ENCODE measurements at places on chromosomes 2 and 18.

- H3K4me3 ChIP-seq = no peak overlapping the region
- DNase-seq = no peak
- no peak overlapping the region for H3K27ac ChIP-seq
Observed at GRCh38 chr18:29154758-29155725, 978.1 kb upstream of the CDH2 start.

DNA sequence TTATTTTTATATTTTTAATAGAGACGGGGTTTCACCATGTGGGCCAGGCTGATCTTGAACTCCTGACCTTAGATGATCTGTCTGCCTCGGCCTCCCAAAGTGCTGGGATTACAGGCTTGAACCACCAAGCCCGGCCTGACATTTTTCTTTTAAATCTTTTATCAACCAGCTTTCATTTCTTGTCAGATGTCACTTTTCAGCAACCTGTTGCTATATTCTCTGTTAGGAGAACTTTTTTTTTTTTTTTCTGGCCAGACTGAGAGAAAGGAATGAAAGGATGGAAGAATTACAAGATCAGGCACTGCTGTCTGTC is 146.3 kb downstream of the TGIF1 start:
- H3K4me1 ChIP-seq = peaks cover 48% of the 10 kb centered on the region
- H3K36me3 ChIP-seq = no peaks in the 10 kb centered on the region
- DNase-seq = no peak
- H3K27ac ChIP-seq = no peak overlapping the region
- no peaks in the 10 kb centered on the region for H3K27me3 ChIP-seq

DNA sequence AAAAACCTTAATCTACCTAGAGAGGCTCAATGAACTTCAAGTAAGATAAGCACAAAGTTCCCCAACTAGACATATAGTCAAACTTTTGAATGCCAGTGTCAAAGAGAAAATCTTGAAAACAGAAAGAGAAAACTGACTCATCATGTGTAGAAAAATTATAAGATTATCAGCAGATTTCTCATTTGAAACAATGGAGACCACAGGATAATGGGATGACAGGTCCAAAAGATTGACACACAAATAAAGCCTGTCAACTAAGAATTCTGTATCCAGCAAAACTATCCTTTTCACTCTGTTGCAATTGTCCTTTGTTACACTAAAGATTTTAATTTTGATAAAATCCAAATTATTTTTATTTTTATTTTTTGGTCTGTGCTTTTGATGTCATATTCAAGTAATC is 61.6 kb downstream of the COPS8 start:
- DNase-seq = no peak
- H3K27me3 ChIP-seq = no peaks in the 10 kb centered on the region
- no peak overlapping the region for H3K4me3 ChIP-seq
- H3K27ac ChIP-seq = no peak overlapping the region

DNA sequence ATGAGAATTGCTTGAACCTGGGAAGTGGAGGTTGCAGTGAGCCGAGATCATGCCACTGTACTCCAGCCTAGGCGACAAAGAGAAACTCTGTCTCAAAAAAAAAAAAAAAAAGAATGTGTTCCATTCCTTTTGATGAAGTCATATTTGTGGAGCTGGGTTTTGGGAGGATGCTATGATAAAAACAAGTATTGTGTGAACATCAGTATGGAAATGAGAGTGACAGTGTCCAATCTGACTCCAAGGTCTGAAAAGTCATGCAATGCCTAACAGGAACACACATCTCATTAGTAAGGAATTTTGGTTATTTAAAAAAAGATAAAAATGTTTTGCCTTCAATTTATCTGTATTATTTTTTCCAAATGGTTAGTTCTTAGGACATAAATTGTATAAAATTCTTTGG is 11.8 kb downstream of the GCFC2 start:
- H3K36me3 ChIP-seq = peaks cover 48% of the 10 kb centered on the region
- no peaks in the 10 kb centered on the region for H3K4me1 ChIP-seq
- H3K4me3 ChIP-seq = no peak overlapping the region
- H3K27me3 ChIP-seq = no peaks in the 10 kb centered on the region
